Pulmonary artery endothelial cell (primary cell): ENCODE measurements at places on chromosomes 4 and X. TPM values are rescaled to one million over a fixed set of nuclear protein-coding genes. Genes with fewer than 3 reads are reported as not detected.

Gene S100P
- 0.07 TPM in 1 of 2 replicates, not detected in the other for total RNA-seq

Gene TIGD2
- 3.1 and 3.5 TPM in 2 replicates for total RNA-seq

Gene BST1
- 19.2 and 23.8 TPM in 2 replicates for total RNA-seq

Gene FLNA
- 1,775 and 2,557 TPM in 2 replicates for total RNA-seq

Gene ITGB1BP2
- total RNA-seq = 0.46 and 1.4 TPM in 2 replicates

Gene MAGEB17
- not detected in 2 replicates for total RNA-seq

Gene CT83
- total RNA-seq = not detected in 2 replicates

Gene KLB
- not detected in 2 replicates for total RNA-seq

Gene MAGEA12
- total RNA-seq = not detected in 2 replicates

Gene GDPD2
- 0.07 TPM in 1 of 2 replicates, not detected in the other for total RNA-seq

Gene RIPPLY1
- total RNA-seq = not detected in 2 replicates

Gene SLAIN2
- total RNA-seq = 26.5 and 30.1 TPM in 2 replicates

Gene DMD
- total RNA-seq = 4.0 and 5.7 TPM in 2 replicates

Gene NXF3
- total RNA-seq = not detected in 2 replicates

Gene CSAG3
- total RNA-seq = not detected in 2 replicates

Gene UGT8
- total RNA-seq = not detected in 2 replicates

Gene DCAF8L1
- not detected in 2 replicates for total RNA-seq

Gene TREX2
- total RNA-seq = 0.73 and 1.0 TPM in 2 replicates

Gene MAOB
- total RNA-seq = not detected in 2 replicates

Gene DMRTC1B
- not detected in 2 replicates for total RNA-seq

Gene TRIM2
- total RNA-seq = 12.7 and 27.1 TPM in 2 replicates
